ENCODE measurements at places on chromosomes 3 and 15. TPM values are rescaled to one million over a fixed set of nuclear protein-coding genes. Genes with fewer than 3 reads are reported as not detected.

UACA gene
- 158 TPM for total RNA-seq

DNA sequence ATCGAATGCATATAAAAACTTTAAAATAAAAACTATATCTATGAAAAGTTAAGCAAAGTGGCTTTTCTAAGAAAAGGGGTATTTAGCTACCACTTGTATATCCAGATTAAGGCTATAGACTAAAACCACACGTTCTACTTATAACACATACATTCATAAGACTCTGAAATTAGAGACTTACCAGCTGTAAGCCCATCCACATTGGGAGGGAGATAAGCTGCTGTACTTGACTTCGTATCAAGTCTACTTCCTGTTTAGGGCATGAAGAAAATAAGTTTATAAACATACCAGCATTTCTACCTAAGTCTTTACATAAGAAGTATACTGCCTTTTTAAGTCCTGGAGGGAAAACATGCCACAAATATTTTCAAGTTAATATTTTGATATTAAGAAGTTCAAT lies 27.7 kb downstream of the AQR start:
- H3K27ac ChIP-seq = no peak overlapping the region
- no peaks in the 10 kb centered on the region for H3K27me3 ChIP-seq
- peaks cover 27% of the 10 kb centered on the region for H3K36me3 ChIP-seq
- DNase-seq = no peak
- H3K4me1 ChIP-seq = peaks cover 7% of the 10 kb centered on the region

GRCh38 chr3:189325454-189325853 lies 153.7 kb downstream of the TPRG1 start:
- H3K4me3 ChIP-seq = no peak overlapping the region
- DNase-seq = no peak
- no peaks in the 10 kb centered on the region for H3K27me3 ChIP-seq
- H3K4me1 ChIP-seq = peaks cover 17% of the 10 kb centered on the region
- no peaks in the 10 kb centered on the region for H3K36me3 ChIP-seq

- peak overlapping the region; percentile 89 for H3K27ac ChIP-seq
- H3K36me3 ChIP-seq = peaks cover 16% of the 10 kb centered on the region
- peaks cover 44% of the 10 kb centered on the region for H3K4me1 ChIP-seq
Measured at GRCh38 chr15:68431037-68431791, 749 bp downstream of the ITGA11 start.

GRCh38 chr3:98602078-98602678 lies 8.8 kb upstream of the CPOX start:
- no peak overlapping the region for H3K4me3 ChIP-seq
- peak; percentile 77 for DNase-seq
- no peaks in the 10 kb centered on the region for H3K27me3 ChIP-seq

- H3K27ac ChIP-seq = no peak overlapping the region
- no peak for DNase-seq
- no peaks in the 10 kb centered on the region for H3K4me1 ChIP-seq
- H3K4me3 ChIP-seq = no peak overlapping the region
- no peaks in the 10 kb centered on the region for H3K27me3 ChIP-seq
Measured at GRCh38 chr3:60186359-60186758, 1064.9 kb downstream of the FHIT start.

CDHR4 gene
- total RNA-seq = not detected

- H3K4me1 ChIP-seq = no peaks in the 10 kb centered on the region
- no peak overlapping the region for H3K27ac ChIP-seq
- no peaks in the 10 kb centered on the region for H3K36me3 ChIP-seq
- H3K27me3 ChIP-seq = no peaks in the 10 kb centered on the region
- no peak for DNase-seq
Measured at GRCh38 chr3:34856081-34856947, 783.0 kb upstream of the ARPP21 start.

DNA sequence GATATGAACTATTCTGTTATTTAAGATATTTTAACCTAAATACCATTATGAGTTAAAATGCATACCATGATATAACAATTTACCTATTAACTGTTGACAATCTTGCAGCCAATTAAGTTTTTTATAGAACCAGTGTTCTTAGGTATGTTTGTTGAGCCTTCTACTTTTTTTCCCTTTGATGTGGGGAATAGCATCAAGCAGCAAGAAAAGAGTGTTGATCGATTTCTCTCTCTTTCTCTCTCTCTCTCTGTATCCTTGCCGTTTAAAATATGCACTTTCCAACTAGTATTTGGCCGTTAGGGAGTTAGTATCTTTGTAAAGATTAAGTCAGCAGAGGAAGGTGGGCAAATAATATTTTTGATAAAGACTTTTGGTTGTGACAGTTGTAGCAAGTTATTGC lies 5.9 kb downstream of the CHD2 start:
- peak overlapping the region; percentile 70 for H3K4me3 ChIP-seq
- peaks cover 23% of the 10 kb centered on the region for H3K36me3 ChIP-seq
- H3K27me3 ChIP-seq = no peaks in the 10 kb centered on the region
- DNase-seq = no peak
- H3K27ac ChIP-seq = peak overlapping the region; percentile 100
- H3K4me1 ChIP-seq = peaks cover 72% of the 10 kb centered on the region

DNA sequence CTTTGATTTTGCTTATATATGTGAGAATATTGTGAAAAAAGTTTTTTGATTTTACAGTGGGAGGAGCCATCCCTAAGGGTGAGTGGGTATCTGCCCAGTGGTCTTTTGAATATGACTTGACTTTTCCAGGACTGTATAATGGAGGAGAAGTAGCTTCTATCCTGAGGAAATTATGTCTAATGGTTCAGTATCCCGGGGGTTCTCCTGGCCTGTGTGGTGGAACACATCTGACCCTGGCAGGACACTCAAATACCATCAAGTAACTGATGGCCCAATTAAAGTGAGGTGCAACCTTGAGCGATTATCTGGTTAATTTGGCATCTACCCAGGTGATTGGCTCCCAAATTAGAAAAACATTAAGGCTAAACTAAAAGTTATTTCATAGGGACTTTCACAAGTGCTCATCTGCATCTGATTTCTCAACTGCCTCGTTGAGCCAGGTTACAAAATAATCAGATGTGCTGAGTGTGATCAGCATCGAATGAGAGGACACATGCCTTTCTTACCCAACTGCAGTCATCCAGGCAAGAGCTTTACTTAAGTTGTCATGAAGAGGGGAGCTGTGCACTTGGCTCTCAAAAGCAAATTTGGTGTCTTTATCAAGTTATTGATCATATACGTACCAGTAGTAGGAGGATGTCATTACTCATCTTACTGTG lies 201.4 kb downstream of the IL5RA start:
- no peak overlapping the region for H3K27ac ChIP-seq
- no peaks in the 10 kb centered on the region for H3K36me3 ChIP-seq
- H3K27me3 ChIP-seq = no peaks in the 10 kb centered on the region
- no peaks in the 10 kb centered on the region for H3K4me1 ChIP-seq
- DNase-seq = no peak

GRCh38 chr15:38508647-38509046 lies 54.7 kb downstream of the FAM98B start:
- H3K27me3 ChIP-seq = peaks cover 5% of the 10 kb centered on the region
- no peaks in the 10 kb centered on the region for H3K36me3 ChIP-seq
- peaks cover 3% of the 10 kb centered on the region for H3K4me1 ChIP-seq
- DNase-seq = no peak
- no peak overlapping the region for H3K4me3 ChIP-seq
- H3K27ac ChIP-seq = no peak overlapping the region

- H3K27ac ChIP-seq = no peak overlapping the region
- H3K27me3 ChIP-seq = no peaks in the 10 kb centered on the region
- DNase-seq = no peak
- no peak overlapping the region for H3K4me3 ChIP-seq
Measured at GRCh38 chr3:37297459-37297858, 123.1 kb upstream of the LRRFIP2 start.

CSTA gene
- total RNA-seq = 18.1 TPM

DNA sequence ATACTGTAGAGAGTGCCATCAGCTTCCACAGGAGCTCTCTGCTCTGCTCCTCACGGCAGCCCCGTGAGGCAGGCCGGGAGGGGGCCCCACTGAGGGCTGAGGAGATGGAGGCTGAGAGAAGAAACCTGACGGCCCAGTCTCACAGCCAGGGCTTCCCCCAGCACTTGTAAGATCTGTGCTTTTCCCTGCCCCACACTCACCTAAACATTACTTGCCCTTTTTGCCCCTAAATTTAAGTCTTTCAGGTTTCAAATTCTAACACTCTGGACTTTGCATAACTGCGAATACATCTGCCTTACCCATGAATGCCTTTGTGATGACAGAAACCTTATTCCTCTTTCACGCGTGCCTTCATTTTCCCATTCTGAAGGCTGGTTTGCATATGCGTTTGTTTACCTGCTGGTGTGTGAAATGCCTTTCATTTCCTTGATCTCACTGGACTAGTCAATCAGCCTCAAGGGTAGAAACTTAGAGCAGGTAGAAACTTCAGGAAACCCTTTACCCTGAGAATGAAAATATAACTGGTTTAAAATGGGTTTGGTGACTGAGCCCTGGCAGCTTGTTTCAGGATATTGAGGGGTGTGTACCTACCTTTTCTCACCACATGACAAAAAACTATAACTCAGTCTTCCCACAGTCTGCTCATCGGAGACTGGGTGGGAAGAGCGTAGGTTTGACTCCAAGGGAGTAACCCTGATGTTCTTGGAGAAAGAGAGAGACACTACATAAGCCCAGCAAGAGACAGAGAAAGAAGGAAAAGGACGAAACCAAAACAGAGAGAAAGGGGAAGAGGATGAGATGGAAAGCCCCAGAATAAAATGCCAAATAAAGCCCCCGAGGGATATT lies 20.1 kb downstream of the SLC12A8 start:
- H3K27ac ChIP-seq = no peak overlapping the region
- no peaks in the 10 kb centered on the region for H3K27me3 ChIP-seq
- no peaks in the 10 kb centered on the region for H3K4me1 ChIP-seq
- H3K4me3 ChIP-seq = no peak overlapping the region
- no peak for DNase-seq
- no peaks in the 10 kb centered on the region for H3K36me3 ChIP-seq

DNA sequence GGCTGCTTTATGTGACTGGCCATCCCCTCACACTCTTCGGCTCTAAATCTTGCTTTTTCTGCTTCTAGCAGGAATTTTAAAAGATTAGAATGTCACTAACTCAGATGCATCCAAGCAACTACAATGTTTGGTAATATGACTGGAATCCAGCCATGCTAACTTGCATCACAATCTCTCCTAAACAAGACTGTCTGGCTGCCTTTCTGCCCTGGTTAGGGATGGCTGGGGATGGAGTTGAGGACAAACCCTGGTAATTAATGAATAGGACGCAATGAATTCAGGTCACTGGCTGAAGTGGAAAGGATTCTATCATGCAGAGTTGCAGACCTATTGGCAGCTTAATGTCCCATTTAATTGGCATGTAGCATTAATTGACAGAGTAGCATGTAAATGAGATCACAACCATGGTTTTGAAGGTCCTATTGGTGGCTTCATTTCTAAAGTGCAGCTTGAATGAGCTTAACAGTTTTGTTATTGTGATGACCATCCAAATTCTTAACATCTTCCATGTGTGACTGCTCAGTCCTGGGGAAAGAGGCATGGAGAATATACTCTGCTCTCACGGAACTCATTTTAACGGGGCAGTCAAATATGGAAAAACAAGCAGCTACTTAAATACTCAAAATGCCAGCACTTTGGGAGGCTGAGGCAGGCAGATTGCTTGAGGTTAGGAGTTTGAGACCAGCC lies 21.7 kb downstream of the NMNAT3 start:
- H3K36me3 ChIP-seq = no peaks in the 10 kb centered on the region
- no peak overlapping the region for H3K27ac ChIP-seq
- no peaks in the 10 kb centered on the region for H3K27me3 ChIP-seq
- H3K4me3 ChIP-seq = no peak overlapping the region

PIF1 gene
- total RNA-seq = 6.2 TPM

GRCh38 chr3:85912980-85913379 lies 954.2 kb downstream of the CADM2 start:
- H3K4me1 ChIP-seq = no peaks in the 10 kb centered on the region
- no peaks in the 10 kb centered on the region for H3K27me3 ChIP-seq
- H3K36me3 ChIP-seq = no peaks in the 10 kb centered on the region
- no peak for DNase-seq

DNA sequence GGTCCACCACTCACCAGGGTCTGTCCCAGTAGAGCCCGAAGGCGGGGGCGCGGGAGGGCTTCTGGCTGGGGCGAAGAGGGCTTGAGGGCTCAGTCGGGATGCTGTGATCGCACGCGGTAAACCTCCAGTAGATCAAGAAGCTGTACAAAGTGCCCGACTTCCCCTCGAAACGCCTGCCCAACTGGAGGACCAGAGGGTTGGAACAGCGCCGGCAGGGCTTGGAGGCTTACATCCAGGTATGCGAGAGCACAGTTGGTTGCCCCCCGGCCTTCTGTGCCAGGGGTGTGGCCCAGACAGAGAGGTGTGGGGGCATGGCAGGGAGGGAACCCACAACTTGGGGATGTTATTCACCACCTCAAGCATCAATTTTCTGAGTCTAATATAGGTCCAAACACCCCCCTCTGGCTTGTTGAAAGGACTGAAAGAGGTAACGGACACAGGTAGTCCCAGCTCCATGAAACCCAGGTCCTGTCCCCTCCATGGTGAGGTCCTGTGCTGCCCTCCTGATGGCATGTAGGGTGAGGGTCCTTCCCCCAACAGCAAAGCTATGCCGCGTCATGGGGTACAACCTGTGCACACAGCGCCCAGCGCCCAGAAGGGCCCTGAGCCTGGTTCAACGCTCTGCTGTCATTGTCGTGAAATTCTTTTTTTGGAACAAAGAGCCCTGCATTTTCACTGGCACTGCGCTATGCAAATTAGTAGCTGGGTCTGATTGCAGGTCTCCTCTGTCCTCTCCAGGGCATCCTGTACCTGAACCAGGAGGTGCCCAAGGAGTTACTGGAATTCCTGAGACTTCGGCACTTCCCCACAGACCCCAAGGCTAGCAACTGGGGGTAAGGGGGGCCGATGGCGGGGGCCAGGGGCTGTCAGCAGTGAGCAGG lies 1.2 kb downstream of the SNX22 start:
- no peak overlapping the region for H3K4me3 ChIP-seq
- peaks cover 21% of the 10 kb centered on the region for H3K27me3 ChIP-seq
- H3K36me3 ChIP-seq = peaks cover 32% of the 10 kb centered on the region
- H3K4me1 ChIP-seq = peaks cover 11% of the 10 kb centered on the region

MED12L gene
- total RNA-seq = 2.2 TPM

DNA sequence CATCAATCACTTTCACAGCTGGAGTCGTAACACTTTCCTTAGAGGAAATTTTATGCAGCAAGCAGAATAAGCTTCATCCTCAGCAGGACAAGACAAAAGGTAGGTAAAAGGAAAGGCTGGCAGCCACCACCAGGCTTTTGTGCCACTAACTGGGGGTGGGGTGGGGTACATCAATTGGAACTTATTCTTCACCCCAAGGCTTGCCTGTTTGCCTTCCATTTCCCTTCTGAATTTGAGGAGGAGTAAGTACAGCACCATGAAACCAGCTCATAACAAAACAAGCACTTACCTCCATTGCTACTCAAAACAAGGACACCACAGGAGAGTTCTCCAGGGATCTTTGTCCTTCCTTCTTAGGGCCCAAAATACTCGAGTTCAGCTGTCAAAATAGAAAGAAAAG lies 296.8 kb downstream of the ARRDC4 start:
- no peak overlapping the region for H3K27ac ChIP-seq
- no peak for DNase-seq
- H3K27me3 ChIP-seq = no peaks in the 10 kb centered on the region
- H3K4me3 ChIP-seq = no peak overlapping the region

- no peaks in the 10 kb centered on the region for H3K4me1 ChIP-seq
- no peak overlapping the region for H3K4me3 ChIP-seq
- DNase-seq = no peak
- H3K27me3 ChIP-seq = peaks cover 3% of the 10 kb centered on the region
Measured at GRCh38 chr3:132343018-132343612, 25.9 kb downstream of the ACP3 start.

All from osteoblast (primary cell).